ENCODE measurements at places on chromosomes 5 and 9.

DNA sequence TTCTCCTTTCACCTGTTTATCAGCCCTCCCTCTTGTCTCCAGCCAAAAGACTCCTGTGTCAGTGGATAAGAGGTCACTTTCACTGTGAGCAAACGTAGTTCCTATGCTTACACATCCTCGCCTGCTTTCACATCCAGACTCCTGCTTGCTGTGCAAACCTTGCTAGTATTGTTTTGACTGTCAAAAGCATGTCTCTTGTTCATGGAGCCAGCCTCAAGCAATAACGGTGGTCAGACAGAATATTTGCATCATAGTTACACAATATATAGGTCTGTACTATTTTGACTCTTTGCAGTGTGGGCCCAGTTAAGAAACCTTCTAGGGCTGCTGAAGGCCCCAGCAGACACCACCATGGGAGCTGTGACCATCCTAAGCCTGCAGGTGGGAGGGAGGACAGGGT, 420.0 kb downstream of the SEMA5A start:
- DNase-seq = no peak

DNA sequence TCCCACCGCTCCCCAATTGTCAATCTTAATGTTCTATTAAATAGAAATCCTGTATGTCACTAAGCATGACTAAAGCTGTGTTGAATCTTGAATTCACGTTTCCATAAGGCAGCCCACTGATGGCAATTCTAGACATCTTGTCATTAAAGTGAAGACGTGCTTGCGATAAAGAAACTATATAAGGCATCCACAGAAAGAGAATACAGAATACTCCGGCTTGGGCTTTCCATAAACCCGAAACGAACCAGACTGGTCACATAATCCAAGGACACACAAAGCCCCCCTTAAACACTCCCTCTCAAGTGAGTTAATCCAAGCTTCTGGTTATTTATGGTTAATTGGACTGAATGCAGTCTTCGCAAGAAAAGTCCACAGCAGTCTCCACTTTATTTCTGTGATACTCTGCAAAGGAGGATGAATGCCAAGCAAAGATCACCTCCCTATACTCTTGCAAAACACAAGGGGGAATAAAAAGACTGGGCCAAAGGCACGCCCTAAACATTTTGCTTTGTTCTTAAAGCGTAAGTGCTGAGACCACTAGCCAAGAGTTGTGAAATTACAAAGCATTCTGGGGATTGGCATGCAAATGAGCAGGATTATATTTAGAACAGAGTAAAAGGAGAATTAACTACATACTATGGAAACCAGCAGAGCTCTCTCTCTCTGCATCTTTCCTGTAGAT, 54.7 kb downstream of the DPYSL3 start:
- DNase-seq = no peak

DNA sequence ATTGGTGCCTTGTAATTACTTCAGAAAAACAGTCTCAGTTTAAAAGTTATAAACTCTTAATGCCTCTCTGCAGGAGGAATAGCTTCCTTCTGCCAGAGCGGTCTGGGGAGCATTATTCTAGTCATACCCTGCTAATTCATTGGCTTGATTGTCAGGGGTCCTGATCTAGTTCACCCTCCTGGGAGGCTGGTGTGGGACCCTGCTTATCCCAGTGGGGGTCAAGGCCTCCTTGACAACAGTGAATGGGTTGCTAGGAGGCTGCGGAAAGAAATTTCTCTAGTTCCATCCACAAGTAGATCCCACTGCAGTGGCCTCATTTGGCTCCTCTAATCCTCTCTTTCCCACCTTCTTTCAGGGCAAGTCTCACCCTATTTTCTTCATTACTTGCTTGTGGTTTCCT, 105.7 kb downstream of the TMC1 start:
- DNase-seq = no peak

GRCh38 chr9:95807326-95807947, 68.1 kb upstream of the ERCC6L2 start:
- no peak for DNase-seq

DNA sequence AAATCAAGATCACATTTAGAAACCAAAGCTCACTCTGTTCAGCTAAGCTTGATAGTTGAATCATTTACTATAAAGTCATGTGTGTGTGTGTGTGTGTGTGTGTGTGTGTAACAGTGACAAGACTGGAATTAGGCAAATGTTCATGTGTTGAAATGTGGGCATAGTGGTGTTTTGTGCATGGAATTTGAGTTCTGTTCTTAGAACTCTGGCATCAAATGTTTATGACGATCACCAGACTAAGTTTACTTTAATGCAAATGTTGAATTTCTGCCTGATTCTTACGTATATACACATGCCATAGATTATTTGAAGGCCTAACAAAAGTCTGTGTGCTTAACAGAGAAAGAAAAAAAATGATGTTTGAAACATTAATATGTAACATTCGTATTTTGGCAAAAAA, 72.8 kb upstream of the COL5A1 start:
- DNase-seq = no peak

- DNase-seq = no peak
These were observed 45.1 kb downstream of the SMIM23 start for GRCh38 chr5:171830686-171831085.

DNA sequence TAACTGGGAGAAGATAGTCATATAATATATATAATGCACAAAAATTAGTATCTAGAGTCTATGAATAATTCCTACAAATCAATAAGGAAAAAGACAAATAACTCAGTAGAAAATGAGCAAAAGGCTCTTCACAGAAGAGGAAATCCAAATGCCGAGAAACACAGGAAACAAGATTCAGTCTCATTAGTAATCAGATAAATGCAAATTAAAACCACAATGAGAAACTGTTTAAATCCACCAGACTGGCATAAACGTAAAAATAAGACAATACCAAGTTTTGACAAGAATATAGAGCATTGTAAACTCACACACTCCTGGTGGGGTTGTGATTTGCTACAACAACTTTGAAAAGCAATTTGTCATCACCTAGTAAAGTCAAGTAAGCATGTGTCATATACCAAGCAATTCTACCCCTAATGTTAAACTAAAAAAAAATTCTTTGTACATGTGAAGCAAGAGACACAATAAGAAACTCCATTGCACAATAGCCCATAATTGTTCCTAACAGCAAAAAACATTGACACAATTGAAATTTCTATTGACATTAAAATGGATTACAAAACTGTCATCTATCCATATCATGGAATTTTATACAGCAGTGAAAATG, 21.0 kb upstream of the UBLCP1 start:
- no peak for DNase-seq

- no peak for DNase-seq
These were observed 13.0 kb downstream of the NREP start for GRCh38 chr5:111743988-111744387.

DNA sequence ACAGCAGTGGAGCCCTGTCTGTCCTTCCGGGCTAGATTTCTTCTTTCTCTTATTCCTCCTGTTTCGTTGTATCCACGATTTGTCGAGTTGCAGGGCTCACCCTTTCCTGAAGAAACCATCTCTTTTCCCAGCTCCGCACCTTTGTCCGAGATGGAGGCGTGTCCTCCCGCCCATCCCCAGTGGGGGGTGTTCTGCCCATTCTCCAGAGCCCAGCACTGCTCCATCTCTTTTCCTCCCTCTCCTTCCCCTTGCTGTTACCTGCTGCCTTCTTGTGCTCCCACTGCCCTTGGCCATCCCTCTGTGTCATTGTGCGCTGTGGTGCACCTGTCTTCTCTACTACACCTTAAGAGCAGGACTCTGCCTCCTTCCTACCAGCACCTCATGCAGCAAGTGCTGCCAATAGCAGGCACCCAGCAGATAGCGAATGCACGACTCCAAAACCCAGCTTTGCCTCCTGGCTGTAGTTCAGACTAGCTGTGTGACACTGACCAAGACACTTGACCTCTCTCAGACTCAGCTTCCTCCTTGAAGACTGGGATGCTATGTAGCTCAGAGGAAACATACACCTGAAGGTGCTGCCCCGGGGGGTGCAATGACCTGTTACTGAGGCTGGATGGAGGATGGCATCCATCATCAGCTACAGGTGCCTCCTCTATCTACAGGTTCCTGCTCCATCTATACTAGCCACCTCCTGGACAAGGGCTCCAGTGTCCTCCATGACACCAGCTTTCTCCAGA, 8.9 kb downstream of the OR13J1 start:
- no peak for DNase-seq

DNA sequence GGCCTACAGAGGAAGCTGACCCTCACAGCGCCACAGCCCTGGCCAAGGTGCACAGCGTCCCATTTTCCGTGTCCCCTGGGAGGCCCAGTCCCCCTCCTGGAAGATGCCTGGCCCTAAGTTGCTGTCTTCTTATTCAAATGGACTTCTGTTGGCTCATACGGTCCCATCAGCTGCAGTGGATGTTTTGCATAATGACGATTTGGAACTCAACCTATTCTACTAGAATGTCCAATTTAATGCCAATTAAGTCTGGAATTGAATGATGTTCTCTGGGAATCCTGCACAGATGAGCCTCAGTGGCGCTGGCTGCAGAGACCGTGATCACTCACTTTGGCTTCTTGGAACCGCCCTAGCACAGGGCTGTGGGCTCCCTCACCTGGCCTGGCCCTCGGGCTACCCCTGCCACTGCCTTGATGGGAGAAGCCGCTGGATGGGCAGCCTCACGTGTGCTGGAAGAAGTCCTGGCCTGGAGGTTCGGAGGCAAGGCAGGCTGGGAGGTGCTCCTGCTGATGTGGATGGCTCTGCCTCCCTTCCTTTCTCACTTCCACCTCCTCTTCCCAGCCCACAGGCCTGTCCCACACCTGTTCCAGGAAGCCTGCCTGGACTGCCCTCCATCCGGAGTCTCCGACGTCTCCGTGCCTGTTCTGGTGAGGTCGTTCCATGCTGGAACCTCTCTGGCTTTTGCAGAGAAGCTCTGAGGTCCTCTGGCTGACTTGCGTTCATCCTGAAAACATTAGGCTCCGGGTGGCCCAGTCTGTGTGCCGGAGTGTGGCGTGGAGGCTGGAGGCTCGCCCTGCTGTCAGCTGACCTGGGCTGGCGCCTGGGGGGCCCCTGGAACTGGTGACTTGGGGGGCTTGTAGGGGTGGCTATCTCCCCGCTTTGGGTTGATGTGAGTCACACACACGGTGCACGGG, 147.1 kb downstream of the RXRA start:
- no peak for DNase-seq

DNA sequence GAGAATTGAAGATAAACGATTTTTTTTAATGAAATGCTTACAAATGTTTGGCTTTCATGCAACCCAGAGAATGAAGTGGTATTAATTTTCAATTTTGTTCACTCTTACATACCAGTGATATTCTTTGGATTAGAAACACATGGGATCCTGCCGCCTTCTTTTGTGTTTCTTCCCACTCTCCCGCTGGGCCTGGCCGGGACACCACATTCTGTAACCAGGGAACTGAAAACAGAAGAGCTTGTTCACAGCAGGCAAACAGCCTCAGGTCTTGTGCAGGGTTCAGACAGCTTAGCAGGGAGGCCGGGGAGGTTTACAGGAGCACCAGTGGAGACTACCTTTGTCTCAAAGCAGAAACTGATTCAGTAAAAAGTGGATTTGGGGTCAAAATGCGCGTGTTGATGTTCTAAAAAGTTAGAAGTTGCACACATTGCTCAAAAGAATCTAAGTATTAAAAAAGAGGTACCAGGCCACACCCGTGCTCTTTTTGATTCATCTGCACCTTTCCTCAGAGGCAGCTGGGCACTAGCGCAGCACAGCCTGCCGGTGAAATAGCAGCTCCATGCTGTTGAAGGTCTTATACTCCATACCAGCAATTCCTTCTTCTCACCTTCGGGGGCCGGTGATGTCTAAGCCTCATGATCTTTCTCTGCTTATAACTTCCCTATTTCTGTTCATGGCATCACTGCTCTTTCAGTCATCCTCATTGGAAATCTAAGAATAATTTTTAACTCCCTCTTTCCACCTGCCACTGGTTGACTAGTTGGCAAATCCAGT, 67.1 kb downstream of the GRAMD2B start:
- DNase-seq = no peak

DNA sequence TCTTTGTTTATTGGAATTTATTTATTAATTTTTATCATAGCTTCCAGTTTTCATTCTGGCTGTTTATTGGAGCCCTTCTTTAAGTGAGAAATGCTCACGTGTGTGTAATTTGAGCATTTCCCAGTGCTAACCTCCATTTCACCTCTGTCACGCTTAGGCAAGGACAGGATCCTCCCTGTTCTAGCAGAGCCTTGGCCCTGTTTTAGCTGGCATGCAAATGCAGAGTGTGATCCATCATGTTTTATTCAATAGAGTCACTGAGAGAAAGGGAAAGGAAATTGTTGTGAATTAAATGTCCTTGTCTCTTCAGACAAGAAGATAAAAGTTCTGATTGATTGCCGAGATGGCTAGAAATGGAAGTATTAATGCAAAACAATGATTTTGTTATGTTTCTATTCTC, 137.3 kb upstream of the ACO1 start:
- DNase-seq = no peak

- DNase-seq = no peak
These were observed 199.9 kb downstream of the EBF1 start for GRCh38 chr5:158899792-158900191.

GRCh38 chr9:6714176-6714575, 43.6 kb upstream of the KDM4C start:
- no peak for DNase-seq

DNA sequence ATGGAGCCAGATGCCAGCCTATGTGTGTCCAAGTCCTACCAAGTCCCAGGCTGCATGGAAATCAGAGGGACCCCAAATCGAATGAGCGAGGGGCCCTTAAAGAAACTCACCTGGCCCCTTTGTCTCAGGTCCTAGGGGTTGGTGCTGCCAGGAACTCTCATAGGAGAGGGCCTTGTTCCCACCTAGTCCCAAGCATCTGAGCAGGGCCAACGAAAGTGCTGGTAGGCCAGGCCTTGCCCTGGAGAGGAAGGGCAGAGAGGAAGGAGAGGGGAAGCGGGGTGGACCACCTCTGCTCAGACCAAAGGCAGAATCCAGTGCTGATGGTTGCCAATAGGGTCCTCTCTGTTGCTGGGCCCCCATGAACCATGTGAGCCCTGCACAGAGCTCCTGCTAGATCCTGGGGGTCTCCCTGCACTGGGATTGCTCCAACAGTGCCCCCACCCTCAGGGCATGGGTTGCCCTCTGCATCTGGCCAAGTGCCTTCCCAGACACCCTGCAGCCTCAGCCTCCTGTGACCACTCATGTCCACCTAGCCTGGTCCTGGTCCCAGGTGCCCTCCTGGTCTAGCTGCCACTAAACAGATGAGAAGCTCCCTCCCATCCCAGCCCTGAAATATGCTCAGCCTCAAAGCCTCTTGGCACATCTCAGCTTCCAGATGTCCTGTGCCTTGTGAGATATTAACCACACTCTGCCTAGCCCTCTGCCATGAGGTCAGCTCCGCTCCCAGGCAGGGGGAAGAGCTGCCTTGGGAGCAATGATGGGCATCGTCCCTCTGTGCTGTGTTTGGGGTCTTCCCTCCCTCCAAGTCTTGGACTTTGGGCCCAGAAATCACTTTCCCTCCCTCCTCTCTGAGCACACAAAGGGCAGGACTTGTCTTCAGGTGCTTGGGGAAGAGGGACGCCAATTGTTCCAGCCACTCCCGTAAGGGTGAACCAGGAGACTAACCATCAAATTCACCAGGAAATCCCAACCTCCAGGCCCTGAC, 109.6 kb downstream of the ADAMTS2 start:
- DNase-seq = no peak

Measured in GOT3 (cell line).